PC-3 (cell line): ENCODE measurements at places on chromosomes 2 and 18. TPM values are rescaled to one million over a fixed set of nuclear protein-coding genes. Genes with fewer than 3 reads are reported as not detected.

DNA sequence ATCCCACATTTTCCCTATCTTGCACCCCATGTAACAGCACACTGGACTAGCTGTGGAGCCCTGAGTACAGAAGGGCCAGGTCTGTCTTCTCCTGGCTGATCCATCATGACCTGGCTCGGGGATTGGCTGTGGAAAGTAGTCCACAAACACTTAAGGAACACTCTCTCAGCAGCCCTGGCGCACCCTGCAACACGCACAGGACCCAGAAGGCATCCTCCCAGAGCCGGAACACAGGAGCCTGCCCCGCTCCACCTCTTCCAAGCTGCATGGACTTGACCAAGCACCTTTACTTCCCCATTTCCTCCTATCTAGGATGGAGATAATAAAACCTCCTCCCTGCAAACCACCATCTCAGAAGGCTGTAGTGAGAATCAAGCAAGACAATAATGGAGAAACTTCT, 151.7 kb downstream of the CTIF start:
- DNase-seq, result no peak

DNA sequence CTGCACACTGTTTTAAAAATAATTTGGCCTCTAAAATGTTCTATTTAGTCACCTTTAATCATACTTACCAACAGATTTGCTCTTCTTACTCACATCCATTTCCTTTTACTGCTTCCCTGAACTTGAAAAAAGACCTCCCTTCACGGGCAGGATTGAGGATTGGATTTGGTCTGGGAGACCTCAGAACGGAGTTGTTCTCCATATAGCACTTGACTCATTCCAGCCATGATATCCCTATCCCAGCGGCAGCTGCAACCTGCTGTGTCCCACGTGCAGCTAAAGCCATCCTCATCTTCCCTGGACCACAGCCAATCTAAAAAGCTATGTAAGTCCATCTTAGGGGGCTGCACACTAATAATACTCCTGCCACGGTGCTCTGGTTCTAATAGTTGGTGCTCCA, 97.0 kb upstream of the PTPRM start:
- peak; percentile 8 for DNase-seq

- DNase-seq, result peak; percentile 16
Observed at GRCh38 chr2:110768591-110768990, 36.2 kb downstream of the ACOXL start.

DNA sequence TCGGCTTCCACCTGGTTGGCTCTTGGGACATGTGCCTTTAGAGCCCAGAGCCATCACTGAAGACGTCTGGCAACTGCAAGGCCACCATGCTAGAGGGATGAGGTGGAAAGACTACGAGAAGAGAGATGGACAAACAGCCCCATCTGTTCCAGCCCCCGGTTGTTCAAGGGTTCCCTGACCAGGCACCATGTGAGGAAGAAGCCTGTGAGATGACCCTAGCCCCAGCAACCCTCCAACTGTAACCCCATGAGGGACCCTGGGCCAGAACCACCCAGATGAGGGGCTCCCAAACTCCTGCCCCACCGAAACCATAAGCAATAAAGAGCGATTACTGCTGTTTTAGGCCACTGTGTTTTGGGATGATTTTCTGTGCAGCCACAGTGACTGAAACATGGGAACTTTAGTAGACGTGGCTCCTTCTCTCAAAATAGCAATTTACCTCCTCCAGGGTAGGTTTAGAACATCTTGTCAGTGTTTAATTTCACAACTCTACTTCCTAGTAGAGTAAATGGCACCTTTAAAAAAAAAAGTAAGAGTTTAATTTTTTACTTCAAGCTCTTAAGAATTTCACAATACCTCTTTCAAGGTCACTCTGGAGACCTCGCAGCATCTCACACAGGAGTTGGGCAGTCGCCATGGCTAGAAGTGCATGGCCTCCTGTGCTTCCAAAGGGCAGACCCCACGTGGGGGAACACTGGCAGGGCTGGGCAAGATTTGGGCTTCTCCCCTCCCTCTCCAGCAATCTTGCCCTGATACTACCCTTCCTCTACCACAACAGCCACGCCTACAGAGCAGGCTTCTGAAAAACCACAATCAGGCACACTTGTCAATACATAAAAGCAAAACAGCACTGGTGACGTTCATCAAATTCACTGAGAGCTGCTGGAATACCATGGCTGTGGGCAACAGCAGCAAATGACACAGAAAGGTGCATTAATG, 48.8 kb downstream of the TMEM163 start:
- DNase-seq, result no peak

Gene LYPD1
- 16.1 and 18.7 TPM in 2 replicates for total RNA-seq

Gene ELOA2
- not detected in 2 replicates for total RNA-seq

Gene CNNM3
- 9.0 and 12.3 TPM in 2 replicates for total RNA-seq

Gene ATP6V1B1
- total RNA-seq, result not detected in 2 replicates
